ENCODE measurements at places on chromosomes 5 and 9. TPM values are rescaled to one million over a fixed set of nuclear protein-coding genes. Genes with fewer than 3 reads are reported as not detected.

- DNase-seq, result peak; percentile 27
Observed at GRCh38 chr5:124735169-124735858, 11.1 kb downstream of the ZNF608 start.

- DNase-seq, result no peak
Observed at GRCh38 chr9:109017061-109017460, 3.8 kb upstream of the CTNNAL1 start.

DNA sequence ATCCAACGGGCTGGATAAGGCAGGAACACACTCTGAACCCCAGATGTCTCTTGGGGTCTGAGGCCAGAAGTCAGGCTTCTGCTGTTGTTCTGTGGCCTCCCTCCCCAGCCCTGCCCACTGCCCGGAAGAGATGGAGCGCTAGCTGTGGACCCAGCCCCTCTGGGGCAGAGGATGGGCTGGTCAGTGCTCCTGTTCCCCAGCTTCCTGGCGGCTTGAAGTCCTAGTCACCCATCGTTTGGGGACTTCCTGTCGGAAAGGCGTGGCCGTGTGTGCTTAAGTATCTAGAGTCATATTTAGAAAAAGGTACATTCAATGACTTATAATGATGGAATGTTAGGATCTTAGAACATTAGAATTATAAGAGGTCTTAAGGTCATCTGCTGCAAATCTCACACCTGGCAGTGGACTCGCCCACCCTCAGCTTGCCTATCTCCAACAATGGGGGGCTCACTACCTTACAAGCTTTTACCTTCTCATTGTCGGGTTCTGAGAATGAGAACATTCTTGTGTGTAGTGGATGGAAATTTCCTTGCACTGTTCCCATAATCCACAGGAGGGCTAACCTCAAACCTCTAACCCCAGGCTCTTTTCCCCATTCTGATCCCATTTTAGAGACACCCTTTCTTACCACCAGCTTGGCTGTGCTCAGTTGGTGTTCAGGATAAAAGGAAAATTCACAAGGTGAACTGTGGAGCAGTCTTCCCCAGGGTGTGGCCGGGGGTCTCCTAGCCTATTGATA lies 13.4 kb upstream of the AIF1L start:
- no peak for DNase-seq

DNA sequence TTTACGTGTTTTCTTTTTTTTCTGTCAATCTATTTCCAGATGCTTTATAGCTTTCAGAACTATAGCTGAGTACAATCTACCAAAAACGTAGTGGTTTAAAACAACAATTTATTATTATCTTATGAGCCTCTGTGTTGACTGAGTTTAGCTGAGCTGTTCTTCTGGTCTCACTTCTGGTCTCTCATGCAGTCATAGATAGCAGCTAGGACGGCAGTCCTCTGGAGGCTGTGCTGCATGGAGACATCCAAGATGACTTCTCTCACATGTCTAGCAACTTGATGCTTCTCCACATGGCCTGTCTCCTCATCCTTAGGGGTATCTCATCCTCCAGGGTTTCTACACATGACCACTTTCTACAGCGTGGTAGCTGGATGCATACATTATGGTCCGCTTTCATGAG lies 22.0 kb upstream of the RAD23B start:
- no peak for DNase-seq

DNA sequence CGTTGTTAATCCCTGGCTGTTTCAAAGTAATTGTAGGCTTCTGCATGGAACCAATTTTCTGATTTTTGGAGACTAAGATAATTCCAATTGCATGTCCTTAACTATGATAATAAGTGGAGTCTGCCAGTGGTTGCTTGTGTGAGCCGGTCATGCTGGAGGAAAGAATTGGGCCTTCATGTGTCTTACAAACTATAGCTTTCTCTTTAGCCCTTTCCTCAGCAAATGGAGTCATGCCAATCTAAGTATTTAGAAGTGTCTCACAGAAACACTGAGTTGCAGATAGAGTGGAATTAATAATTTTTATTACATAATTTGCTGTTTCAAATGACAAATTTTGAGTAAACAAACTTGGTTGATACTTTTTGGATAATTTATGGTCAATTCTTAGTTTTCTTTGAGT lies 200.4 kb downstream of the FBXL7 start:
- DNase-seq, result no peak

DNA sequence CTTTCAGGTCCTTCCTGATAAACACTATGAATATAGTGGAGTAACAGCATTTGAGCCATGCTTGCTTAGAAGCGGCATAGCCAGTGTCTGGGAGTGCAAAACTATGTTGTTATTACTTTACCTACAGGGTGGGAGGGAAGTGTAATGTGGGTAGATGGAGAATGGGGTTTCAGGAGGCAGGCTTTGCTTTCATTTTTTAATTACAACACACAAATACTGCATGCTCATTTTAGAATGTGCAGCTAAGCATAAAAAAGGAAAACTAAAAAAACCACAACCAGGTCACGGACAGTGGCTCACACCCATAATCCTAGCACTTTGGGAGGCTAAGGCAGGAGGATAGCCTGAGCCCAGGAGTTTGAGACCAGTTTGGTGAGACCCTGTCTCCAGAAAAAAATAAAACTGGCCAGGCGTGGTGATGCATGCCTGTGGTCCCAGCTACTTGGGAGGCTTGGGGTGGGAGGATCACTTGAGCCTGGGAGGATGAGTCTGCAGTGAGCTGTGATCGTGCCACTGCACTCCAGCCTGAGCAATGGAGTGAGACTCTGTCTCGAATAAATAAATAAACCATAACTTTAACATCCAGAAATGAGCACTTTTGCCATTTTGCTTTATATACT lies 20.2 kb downstream of the HAVCR1 start:
- DNase-seq, result no peak

DNA sequence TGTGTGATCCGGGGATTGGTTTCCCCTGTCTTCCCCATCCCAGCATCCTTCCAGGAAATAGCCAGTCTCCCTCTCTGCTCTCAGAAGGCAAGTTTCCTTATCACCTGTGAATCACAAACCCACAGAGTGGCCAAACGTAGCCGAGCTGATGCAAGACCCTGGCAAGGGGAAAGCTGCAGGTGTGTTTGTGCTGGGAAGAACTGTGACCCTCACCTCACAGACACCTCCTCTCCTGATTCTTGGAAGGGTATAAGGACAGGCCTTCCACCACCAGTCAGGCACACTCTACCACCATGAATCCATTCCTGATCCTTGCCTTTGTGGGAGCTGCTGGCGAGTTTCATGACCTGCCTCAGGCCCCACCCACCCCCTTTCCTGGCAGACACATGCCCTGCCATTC lies at the start of gene PRSS3:
PRSS3 (plus strand) TSS at position 281 of the 400 bp plus-strand sequence; CDS start at position 294, 13 bp downstream.
- no peak for DNase-seq

- no peak for DNase-seq
Observed at GRCh38 chr5:157198277-157198986, 17.8 kb downstream of the ITK start.

DNA sequence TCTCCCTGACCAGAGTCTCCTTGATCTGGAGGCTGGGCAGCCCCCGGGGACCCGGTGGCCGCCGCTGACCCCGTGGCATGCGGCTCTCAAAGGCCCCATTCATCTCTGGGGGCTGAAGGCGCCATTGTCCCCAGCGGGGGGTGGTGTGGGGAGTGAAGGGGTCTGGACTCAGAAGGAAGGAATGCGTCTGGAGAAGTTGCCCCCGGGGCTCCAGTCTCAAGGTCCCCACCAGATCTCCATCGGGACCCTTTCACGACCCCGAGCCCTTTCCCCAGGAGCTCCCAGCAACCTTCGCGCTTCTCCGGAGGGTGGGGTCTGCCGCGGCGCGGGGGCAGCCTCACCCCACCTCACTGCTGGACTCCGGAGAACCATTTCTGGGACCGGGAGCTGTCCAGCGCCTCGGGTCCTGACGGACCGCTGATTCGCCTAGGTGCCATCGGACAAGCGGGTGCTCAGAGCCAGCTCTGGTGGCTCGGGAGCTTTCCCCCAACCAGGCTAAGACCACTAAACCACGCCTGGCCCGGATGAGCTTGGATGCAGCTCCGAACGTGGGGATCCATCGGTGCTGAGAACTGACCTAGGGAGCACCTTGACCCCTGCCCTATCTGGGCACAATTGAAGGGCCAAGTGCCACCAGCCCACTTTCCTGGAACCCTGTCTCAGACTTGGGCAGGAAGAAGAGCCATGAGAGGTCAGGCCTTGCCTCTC lies 5.1 kb upstream of the PCDH1 start:
- peak; percentile 67 for DNase-seq

DNA sequence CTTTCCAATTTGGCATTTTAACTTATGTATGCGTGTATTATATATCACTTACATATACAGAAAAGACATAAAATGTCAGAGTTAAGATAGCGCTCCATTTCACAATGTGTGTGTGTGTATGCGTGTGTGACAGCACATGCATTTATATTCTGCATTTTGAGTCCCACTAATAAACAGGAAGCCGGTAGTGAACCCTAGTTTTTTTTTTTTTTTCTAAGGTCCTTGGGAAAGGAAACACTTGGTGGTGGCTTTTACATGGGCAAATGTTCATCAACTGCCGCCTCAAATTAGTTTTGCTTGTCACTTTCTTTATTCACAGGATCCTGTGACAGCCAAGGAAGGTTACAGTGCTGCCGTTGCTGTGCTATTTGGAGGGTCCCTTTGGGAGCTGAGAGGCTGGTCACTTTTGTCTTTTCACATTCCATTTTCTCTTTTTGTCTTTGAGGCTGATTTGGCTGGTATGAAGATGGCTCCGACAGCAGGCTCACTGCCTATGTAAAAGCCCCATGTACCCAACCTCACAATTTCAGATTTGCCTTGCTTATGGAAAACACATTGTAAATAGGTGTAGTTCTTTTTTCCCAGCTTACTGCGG lies 298.9 kb downstream of the CSNK1G3 start:
- DNase-seq, result no peak

DNA sequence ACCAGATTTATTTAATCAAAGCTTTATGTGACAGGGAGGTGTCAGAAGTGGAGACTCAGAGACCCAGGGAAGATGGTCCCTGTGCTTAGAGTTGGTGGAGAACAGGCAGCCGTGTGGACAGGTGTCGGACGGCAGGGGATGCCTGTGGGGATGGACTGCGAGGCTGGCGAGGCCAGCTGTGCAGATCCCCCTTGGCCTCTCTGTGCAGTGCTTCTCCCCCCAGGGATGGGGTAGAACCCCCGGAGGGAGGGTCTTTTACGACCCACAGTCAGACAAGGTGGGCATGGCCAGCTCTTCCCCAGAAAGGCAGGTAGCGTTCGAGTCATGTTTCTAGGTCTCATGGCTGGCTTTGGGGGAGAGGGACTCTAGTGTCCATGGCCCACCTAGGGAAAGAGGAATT lies 4.7 kb upstream of the SLC2A6 start:
- peak; percentile 28 for DNase-seq

- no peak for DNase-seq
Observed at GRCh38 chr5:32628049-32628844, 42.9 kb downstream of the SUB1 start.

DNA sequence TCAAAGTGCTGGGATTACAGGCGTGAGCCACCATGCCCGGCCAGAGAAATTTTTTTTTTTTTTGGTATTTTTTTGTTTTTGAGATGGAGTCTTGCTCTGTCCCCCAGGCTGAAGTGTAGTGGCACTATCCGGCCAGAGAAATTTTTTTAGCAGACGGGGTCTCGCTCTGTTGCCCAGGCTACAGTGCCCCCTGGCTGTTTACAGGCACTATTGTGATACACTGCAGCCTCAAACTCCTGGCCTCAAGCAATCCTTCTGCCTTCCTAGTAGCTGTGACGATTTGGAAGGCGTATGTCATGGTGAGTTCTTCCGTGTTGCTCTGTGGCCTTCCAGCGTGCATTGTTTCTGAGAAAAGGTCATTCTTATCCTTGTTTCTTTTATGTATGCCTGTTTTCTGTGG lies 47.5 kb downstream of the CNOT6 start:
- no peak for DNase-seq

DNA sequence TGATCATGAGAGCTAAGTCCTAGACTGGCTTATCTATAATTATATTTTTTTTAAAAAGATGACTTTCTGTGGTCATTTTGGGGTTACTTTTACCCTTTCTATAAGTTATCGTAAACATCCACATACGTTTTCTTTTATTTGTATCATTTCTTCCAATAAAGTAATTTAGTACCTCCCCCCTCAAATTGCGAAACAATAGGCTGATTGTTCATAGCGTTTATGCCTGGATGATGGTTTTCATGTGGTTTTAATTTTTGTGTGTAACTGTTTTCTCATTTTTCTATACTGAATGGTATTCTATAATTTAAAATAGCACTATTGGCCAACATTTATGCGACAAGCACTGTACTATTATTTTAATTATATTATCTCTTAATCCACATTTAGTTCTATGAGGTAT lies 44.5 kb downstream of the SMC5 start:
- no peak for DNase-seq

DNA sequence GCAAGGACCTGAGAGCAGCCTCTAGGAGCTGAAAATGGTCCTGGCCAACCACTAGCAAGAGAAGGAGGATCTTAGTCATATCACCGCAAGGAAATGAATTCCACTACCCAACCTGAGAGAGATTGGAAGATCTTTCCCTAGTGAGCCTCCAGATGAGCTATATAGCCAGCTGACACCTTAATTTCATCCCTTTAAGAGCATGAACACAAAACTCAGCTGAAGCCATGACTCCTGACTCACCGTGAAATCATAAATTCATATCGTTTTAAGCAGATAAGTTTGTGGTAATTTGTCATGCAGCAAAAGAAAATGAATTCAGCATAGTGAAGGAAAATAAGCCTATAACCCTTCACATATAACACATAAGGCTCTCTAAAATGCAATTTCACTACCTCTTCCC lies 23.5 kb downstream of the MAPKAP1 start:
- no peak for DNase-seq

- DNase-seq, result no peak
Observed at GRCh38 chr5:56757077-56757476, 58.3 kb upstream of the MAP3K1 start.

- no peak for DNase-seq
Observed at GRCh38 chr5:92885950-92886349, 695.1 kb downstream of the NR2F1-AS1 start.

Gene CDO1
- total RNA-seq, result 2.2 TPM

Gene NR5A1
- total RNA-seq, result 0.75 TPM

Gene EGFL7
- 47.0 TPM for total RNA-seq

Gene ECSCR
- total RNA-seq, result 7.9 TPM

Gene HTR1A
- not detected for total RNA-seq

All from psoas muscle (tissue), 8 donors.